ENCODE measurements at places on chromosomes 1 and 21.

- DNase-seq: no peak
These were observed 146.2 kb downstream of the C1orf21 start for GRCh38 chr1:184533049-184533448.

DNA sequence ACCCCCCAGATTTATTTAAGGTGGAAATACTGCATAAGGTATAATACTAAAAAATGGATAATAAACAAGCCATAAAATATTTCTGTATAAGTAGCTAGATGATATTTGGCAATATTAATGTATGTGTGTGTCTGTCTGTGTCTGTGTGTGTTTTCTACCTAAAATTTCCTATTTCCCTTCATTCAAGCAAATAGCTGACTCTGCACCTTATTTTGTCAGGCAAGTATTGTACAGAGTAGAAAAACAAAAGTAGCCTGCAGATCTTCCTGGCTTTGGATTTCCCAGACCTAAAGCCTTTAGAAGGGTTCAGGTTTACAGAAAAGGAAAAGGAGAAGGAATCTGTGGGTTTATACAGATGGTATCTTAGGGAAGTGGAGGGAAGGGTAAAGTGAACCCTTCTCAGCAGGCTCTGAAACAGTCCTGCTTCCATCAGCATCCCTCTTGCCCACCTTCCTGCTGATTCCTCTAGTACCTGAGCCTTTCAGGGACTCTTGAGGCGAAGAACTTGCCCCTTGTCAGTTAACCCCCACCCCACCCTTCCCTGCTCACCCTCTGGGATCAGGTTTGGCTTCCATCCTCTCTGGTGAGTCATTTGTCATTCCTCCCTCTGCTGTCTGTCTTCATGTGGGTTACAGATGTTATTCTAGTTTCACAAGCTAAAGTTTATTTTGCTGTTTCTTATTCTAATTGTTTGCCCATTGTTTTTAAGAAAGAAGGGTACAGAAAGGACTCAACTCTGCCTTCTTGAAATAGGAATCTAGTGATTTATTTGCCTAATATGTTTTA, 21.7 kb upstream of the RGS16 start:
- DNase-seq: no peak

DNA sequence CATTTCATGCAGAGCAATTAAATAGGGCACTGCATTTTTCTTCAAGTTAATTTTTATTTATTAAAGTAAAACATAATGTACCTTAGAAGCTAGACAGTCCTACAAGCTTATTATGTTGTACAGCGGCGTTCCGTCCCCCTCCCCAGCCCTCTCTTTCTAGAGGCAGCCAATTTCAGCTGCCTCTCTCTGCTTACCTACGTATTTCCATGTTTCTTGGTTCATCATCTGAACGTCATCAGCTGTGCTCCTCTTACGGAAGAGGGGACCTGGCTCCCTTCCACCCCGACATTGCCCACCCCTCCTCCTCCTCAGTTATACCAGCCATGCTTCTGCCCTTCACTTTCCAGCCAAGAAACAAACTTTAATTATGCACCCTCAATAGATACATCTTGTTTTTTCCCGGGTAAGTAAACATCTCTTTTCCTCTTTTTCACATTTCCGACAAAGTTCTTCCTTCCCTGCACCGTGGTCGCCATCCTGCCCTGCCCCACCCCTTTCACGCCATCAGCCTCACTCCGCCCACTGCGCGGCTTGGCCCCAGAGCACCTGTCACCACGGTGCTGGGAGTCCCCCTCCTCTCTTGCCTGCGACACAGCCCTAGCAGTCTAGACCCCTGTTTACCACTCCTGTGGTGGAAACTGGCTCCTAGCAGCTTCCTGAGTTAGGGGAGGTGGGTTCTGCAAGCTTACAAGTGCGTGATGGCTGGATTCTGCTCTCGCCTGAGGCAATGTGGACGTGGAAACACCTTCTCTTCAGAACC, 57.9 kb downstream of the SLC37A1 start:
- DNase-seq: no peak

GRCh38 chr1:169295425-169295824, 72.2 kb downstream of the NME7 start:
- DNase-seq: no peak

DNA sequence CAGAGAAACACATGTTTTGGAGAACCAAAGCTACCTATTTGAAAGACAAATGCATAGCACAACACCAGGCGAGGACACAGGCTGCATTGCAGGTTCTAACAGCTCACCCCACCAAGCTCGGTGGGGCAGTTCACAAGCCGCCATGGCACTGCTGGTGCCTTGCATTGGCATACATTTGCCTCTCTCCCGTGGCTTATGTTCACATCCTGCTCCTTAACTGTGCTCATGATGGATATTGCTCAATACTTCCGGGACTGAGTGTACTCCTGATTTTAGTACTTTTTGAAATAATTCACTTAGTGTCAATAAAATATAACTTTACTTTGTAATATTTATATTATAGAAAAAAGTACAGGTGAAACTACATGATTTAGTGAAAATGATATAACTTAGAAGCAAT, 1187.4 kb upstream of the NCAM2 start:
- no peak for DNase-seq

DNA sequence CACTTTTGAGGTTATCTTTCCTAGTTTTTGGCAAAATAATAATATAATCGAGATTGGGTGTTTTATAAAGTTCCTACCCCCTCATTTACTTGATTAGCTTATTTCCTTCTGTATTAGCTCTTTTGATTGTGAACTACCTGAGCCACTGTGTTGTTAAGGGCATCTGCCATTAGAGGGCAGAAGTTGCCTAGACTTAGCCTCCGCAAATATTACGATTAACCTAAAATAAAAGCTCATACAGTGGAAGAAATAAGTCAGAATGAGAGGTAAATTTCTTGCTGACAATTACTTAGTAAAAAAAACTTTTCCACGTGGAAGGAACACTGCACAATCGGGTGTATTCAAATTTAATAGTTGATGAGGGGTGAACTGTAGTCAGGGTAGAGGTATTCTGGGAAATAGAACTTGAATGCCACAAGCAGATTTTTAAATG, 2.3 kb downstream of the H3-3A start:
- DNase-seq: peak; percentile 12

DNA sequence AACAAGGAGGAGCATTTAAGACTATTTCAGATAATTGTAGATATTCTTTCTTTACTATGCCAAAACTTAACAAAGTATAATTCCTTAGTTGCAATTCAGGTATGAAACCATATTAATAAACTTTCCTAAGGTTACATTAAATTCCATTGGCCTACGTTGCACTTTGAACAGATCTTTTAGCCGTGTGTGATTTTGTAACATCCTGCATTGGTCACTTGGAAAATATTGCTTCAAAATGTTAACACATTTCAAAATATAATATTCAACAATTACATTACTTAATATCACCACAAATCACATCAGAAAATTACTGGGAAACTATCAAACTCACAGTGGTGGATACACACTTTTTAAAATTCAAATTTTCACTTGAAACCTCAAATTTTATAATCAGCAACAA, 20.2 kb downstream of the ETS2 start:
- no peak for DNase-seq

Data from stimulated activated CD4-positive, alpha-beta T cell treated with anti-CD3 and anti-CD28 coated beads, TNF-alpha, amount 100 ng/mL, for 1 hour (primary cell).